ENCODE measurements at places on chromosomes 4 and X.

DNA sequence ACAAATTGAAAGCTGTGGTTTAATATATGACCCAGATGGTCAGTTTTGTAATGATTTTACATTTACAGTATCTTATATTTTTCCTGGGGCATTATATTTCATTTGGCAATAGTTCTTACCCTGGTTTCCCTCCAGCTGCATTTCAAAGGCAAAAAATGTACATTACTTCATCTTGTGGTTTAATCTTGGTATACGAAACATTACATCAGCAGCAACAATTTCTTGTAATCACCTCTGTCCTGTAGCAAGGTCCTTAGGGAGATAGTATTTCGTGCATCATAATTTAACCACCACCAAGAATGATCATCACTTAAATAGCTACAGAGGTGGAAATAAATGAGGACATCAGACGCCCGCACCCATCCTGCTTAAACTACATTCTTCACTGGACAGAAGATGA, 48.8 kb downstream of the HS6ST2 start:
- no peak for DNase-seq

GRCh38 chrX:149274516-149275105, 230.5 kb downstream of the IDS start:
- DNase-seq: no peak

- DNase-seq: no peak
Observed at GRCh38 chr4:68683034-68683433, 12.6 kb upstream of the UGT2B15 start.

GRCh38 chrX:12789976-12790375, 1.2 kb upstream of the PRPS2 start:
- no peak for DNase-seq

DNA sequence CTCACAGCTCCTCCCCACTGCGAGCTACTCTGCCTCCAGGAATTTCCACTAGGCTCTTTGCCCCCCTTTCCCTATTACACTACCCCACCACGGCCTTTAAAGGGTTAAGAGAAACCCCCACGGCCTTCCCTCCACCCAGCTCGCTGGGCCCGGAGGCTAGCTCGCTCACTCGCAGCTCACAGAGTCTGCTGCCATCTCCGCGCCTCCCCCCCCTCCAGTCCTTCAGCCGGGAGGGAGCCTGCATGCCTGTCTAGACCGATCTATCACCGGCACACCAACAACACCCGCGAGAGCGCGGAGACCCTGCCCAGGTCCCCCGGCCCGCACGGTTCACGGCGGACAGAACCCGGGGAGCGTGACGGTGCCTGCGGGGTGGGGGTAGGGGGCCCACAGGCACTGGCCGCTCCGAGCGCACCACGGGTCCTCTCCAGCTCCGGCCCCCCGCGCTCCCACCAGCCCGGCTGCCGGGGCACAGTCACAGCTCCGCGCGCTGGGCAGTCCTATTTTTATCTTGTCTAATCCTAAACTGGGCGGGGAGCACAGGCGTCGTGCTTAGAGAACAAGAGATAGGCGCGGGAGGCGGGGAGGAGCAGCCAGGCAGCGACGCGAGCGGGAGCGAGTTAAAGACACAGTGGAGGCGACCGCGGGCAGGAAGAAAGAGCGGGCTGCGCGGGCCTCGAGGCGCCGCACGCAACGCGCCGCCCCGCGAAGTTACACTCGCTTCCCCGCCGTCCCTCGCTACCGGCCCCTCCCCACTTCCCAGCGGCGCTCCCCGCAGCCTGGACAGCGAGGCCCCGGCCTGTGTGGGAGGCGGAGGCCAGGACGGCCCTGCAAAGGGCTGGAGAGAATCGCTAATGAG, 3.5 kb downstream of the BCOR start:
- DNase-seq: no peak

- peak; percentile 0 for DNase-seq
Observed at GRCh38 chrX:69616457-69617203, 717 bp downstream of the EDA start.

DNA sequence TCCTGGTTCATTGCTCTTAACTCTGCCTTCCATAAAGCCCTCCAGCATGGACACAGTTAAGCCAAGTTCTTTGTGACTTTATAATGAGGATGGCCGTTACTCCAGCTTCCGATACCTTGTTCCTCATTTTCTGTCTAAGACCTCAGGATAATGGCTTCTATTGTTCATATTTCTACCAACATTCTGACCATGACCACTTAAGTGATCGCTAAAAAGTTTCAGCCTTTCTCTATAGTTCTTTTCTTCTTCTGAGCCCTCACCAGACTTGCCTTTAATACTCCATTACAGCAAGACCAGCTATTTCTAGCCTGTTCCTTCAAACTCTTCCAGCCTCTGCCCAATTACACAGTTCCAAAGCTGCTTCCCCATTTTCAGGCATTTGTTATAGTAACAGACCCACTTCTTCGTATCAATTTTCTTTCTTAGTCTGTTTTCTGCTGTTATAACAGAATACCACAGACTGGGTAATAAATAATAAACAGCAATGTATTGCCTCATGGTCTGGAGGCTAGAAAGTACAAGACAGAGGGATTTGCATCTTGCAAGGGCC, 12.3 kb downstream of the RNF175 start:
- no peak for DNase-seq

- DNase-seq: no peak
Observed at GRCh38 chr4:176149680-176150355, 45.6 kb downstream of the SPATA4 start.

DNA sequence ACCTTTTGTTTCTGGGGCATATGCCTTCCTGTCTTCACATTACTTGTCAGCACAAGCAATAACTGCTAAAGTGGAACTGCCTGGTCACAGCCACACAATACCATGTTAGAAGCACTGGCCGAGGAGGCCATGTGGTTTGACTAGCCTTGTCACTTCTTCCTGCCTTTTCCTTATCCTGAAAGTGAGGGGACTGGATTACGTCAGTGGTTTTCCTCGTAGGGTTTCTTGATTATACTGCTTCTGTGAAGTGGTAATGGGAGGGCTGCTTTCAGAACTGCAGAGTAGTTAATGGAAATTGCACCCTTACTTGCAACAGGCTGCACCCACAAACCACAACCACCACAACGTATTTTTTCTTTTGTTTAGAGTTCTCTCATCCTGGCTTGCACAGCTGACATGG, 26.6 kb downstream of the ZRSR2 start:
- DNase-seq: no peak

Measured in stimulated activated CD4-positive, alpha-beta T cell treated with anti-CD3 and anti-CD28 coated beads, Interleukin-15, amount 100 ng/mL, for 1 hour (primary cell).